ENCODE measurements at places on chromosomes 6 and 20.

GRCh38 chr20:62048821-62049291 is 16.8 kb downstream of the TAF4 start:
- no peak for DNase-seq

DNA sequence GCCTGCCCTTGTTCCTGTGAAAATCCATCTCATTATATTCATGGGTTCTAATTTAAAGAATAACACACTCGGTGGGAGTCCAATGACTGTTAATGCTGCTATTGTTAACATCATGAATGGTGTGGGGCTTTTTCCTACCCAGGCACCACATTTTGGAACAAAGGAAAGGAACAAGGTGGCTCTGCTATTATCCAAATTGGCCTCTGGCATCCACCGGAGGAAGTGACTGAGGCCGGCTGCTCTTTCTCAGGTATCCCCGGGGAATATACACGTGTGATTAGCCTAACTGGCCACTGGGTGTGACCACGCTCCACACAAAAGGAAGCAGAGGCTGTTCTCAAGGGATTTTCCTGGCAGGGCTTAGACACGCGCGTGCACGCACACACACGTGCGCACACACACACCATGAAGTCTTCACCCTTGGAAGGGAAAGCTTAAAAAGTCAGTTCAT is 601.2 kb upstream of the ARID1B start:
- no peak for DNase-seq

DNA sequence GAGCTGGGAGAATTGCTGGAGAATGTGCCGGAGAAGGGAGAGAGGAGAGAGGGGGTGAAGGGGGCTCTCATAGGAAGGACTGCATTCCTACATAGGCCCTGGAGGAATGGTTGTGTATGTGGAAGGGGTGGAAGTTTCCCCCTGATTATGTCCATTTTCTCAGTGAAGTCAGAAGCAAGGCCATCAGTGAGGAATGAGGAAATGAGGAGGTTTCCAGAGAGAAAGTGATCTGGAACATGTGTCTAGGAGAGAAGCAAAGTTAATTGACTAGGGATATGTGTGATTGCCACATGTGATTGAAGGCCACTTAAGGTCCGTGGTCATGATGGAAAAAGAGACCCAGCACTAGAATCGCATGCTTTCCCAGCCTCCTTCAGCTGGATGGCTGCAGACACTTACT is 42.3 kb downstream of the TBPL1 start:
- no peak for DNase-seq

- no peak for DNase-seq
These were observed 305.3 kb downstream of the CLIC5 start for GRCh38 chr6:45710304-45710821.

GRCh38 chr6:7502743-7503142 is 38.7 kb upstream of the DSP start:
- no peak for DNase-seq

GRCh38 chr20:37128803-37129202 is 33.0 kb upstream of the RBL1 start:
- no peak for DNase-seq

Measured in amygdala (tissue), 56 donors.